ENCODE measurements at places on chromosomes 12 and 14.

DNA sequence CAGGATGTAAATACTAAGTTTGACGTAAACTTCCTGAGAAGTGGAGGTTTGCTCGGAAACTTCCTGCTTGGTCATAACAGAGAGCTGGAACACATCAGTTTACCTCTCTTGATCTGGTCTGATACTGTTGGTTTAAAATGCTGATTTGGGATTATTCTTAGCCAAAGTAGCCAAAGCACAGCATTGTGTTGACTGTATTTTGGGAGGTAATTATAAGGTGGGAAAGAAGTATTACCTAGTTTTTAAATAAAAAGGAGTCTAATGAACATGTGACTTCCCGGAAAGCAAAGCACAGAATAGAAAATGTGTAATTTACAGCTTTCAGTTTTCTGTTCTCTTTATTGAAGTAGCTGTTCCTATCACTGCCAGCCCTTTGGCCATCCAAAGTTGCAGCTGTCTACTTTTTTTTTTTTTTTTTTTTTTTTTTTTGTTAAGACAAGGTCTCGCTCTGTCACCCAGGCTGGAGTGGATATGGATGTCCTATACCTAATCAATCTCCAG is 52.2 kb upstream of the SRP54 start:
- no peak for DNase-seq

- no peak for DNase-seq
Measured at GRCh38 chr14:93003945-93004698, 81.2 kb downstream of the CHGA start.

DNA sequence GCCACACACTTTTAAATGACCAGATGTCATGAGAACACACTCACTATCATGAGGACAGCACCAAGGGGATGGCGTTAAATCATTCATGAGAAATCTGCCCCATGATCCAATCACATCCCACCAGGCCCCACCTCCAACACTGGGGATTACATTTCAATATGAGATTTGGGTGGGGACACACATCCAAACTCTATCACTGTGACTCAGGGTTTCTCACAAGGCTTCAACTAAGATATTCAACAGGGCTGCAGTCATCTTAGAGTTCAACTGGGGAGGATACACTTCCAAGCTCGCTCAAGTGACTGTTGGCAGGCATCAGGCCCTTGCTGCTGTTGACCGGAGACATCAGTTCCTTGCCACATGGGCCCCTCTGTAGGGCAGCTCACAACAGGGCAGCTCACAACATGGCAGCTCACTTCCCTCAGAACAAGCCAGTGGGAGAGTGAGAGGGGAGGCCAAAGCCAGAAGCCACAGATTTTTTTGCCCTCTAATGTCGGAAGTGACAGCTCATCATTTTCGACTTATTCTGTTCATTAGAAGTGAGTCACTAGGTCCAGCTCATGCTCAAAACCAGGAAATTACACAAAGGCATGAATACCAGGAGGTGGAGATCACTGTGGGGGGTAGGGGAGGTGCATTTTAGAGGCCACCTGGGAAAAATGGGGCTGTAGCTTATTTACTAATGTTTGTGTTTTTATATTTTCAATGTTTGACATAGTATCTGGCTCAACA is 50.8 kb upstream of the PTHLH start:
- DNase-seq, result no peak

- DNase-seq, result no peak
Measured at GRCh38 chr14:21047378-21047781, 5.2 kb downstream of the RNASE7 start.

DNA sequence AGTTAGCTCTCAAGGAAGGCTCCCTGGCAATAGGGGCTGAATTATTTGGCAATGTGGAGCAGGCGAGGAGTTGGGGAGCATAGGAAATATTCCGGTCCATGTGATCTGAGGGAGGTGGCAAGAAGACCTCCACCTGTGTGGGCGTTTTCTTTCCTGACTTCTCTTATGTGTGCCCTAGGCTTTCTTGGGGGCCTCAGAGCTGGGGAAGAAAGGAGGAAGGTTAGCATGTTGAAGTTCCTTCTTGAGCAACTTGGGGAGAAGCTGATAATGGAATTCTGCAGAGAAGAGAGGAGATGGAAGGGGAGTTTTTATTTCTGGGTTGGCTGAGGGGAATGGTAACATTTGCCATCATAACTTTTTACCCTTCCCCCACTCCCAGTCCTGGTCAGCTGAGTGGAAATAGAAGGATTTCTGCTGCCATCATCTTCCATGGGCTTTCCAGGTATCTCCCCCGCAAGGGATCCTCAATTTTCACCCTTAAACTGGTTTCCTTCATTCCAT is 1.2 kb downstream of the DTX3 start:
- DNase-seq, result no peak

DNA sequence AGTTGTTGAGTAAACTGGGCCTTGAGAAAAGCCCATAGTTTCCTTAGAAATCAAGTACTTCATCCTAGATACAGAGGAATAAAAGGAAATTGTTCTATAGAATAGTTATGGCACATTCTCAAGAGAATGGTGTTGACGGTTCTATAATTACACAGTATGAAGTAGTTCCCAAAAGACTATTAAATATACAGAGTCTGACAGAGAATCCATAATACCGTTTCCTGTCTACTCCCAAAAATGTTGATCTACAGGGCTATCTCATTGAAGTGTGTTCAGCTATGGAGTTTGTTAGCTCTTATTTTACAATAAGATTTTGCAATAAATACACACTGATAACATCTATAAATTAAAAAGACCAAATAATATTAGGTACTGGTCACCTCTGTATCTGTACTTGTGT is 799.7 kb downstream of the RPS29 start:
- DNase-seq, result no peak

All from NCI-H1092 (cell line).